Lung (tissue), 17 donors: ENCODE measurements at places on chromosomes 5 and 9. TPM values are rescaled to one million over a fixed set of nuclear protein-coding genes. Genes with fewer than 3 reads are reported as not detected.

Gene GRIN1
- polyA plus RNA-seq, result 0.18 TPM

Gene SMIM27
- polyA plus RNA-seq, result 5.3 TPM

Gene ENTPD2
- 0.53 TPM for polyA plus RNA-seq

Gene CD274
- 30.7 TPM for polyA plus RNA-seq

Gene MCCC2
- 28.0 TPM for polyA plus RNA-seq

Gene ZNF454
- polyA plus RNA-seq, result 0.85 TPM

Gene HAVCR1
- 0.26 TPM for polyA plus RNA-seq

Gene PCDHB15
- 1.4 TPM for polyA plus RNA-seq

Gene CDC20B
- polyA plus RNA-seq, result 0.42 TPM

Gene ARHGEF37
- 2.2 TPM for polyA plus RNA-seq

Gene MSX2
- 1.2 TPM for polyA plus RNA-seq

Gene LHFPL2
- polyA plus RNA-seq, result 47.0 TPM

Gene LURAP1L
- polyA plus RNA-seq, result 33.2 TPM

Gene SPINK13
- not detected for polyA plus RNA-seq

Gene PFN3
- polyA plus RNA-seq, result not detected

Gene PRR7
- polyA plus RNA-seq, result 1.9 TPM

Gene PCDHGB2
- polyA plus RNA-seq, result 0.28 TPM

Gene TMCO6
- polyA plus RNA-seq, result 13.2 TPM

Gene IFNA13
- polyA plus RNA-seq, result not detected

Gene TERT
- polyA plus RNA-seq, result not detected

Gene PBX3
- polyA plus RNA-seq, result 8.6 TPM

Gene SV2C
- not detected for polyA plus RNA-seq

Gene SFXN1
- polyA plus RNA-seq, result 5.7 TPM

Gene GPR21
- polyA plus RNA-seq, result not detected

Gene ARL14EPL
- polyA plus RNA-seq, result 0.10 TPM

Gene PKD2L2
- not detected for polyA plus RNA-seq

Gene UAP1L1
- polyA plus RNA-seq, result 14.5 TPM

Gene TOMM5
- polyA plus RNA-seq, result 103 TPM

Gene LIX1
- not detected for polyA plus RNA-seq

Gene MARCHF6
- 97.3 TPM for polyA plus RNA-seq

Gene TTF1
- polyA plus RNA-seq, result 14.0 TPM

Gene IL7R
- 10.9 TPM for polyA plus RNA-seq

Gene DOCK8
- 30.1 TPM for polyA plus RNA-seq

Gene TLR4
- polyA plus RNA-seq, result 4.5 TPM

Gene SYK
- 47.8 TPM for polyA plus RNA-seq

Gene CTXN3
- polyA plus RNA-seq, result not detected

Gene FAM221B
- polyA plus RNA-seq, result 0.10 TPM
